Aorta (tissue), 5 donors: ENCODE measurements at places on chromosomes 4 and X. TPM values are rescaled to one million over a fixed set of nuclear protein-coding genes. Genes with fewer than 3 reads are reported as not detected.
A peak's percentile ranks its signal among the peaks of the same experiment; 100 is the strongest.

Gene S100G
- not detected for total RNA-seq

Gene SSX4
- total RNA-seq: not detected

Gene PNMA6F
- not detected for total RNA-seq

GRCh38 chr4:141845901-141846300 is 209.5 kb downstream of the IL15 start:
- H3K4me3 ChIP-seq: no peak overlapping the region
- no peaks in the 10 kb centered on the region for H3K27me3 ChIP-seq
- H3K4me1 ChIP-seq: no peaks in the 10 kb centered on the region
- no peak for DNase-seq

DNA sequence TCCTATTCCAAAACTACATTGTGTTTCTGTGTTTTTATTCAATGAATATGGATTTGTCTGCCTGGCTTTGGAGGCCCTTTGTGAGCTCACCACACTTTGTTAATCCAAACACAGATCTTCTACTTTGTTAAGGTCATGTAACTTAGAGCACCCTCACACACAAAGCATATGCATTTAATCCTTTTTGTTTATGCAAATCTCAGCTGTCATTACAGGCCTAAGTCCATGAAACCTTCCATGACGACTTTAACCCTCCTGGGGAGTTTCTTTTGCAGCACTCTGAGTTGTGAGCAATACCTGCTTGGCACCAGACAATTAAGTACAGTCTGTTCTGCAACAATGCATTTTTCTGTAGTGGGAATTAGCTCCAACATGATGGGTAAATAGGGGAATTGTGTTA is 14.9 kb downstream of the CCSER1 start:
- H3K27me3 ChIP-seq: no peaks in the 10 kb centered on the region
- no peaks in the 10 kb centered on the region for H3K4me1 ChIP-seq
- no peaks in the 10 kb centered on the region for H3K36me3 ChIP-seq
- H3K4me3 ChIP-seq: no peak overlapping the region
- H3K27ac ChIP-seq: no peak overlapping the region

DNA sequence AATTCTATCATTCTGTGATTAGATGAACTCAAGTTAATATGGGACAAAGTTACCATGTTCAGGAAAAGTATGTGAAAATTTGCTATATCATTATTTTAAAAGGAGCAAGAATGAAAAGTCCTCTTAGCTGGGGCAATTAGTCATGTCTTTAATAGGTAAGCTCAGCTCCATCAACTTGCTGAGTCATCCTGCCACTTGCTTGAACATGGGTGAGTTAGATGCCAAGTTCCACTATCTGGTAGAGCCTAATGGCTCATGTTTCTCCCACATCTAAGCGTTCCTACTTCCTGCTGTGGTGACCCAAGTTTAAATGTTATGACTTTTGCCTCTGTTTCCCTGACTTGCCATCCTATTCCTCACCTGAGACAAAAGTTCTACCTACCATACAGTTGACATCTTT is 276.8 kb downstream of the ZNF674 start:
- no peak for DNase-seq
- no peak overlapping the region for H3K27ac ChIP-seq
- no peaks in the 10 kb centered on the region for H3K36me3 ChIP-seq
- H3K4me3 ChIP-seq: no peak overlapping the region
- no peaks in the 10 kb centered on the region for H3K27me3 ChIP-seq

DNA sequence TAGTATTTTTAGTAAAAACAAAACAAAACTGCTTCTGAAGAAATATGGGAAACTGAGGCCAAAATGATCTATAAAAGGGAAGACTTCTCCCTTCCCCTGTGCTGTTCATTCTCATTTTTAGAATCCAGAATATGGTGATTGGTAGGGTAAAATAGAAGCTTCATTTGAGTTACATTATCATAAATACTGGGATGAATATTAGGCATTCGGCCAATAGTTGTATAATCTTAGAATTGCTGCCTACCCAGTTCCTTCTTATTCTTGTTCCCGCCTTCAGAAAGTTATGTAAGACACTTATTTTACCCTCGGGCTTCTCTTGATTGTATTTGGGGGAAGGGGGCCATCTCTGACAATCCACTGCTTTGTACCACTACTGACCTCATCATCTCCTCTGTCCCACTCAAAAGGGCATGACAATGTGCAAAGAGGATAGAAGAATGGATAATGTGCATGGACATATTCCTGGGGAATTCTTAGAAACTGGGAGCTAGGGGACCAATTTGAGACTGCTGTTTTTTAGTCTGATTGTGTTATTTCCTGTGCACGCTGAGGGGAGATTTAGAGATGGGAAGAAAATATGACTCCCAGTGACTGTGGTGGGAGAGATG is 588 bp downstream of the ART3 start:
- no peaks in the 10 kb centered on the region for H3K36me3 ChIP-seq
- no peaks in the 10 kb centered on the region for H3K27me3 ChIP-seq
- no peak for DNase-seq
- H3K4me1 ChIP-seq: no peaks in the 10 kb centered on the region
- H3K4me3 ChIP-seq: no peak overlapping the region
- H3K27ac ChIP-seq: no peak overlapping the region

GRCh38 chr4:188296331-188296730 is 157.1 kb downstream of the TRIML1 start:
- H3K27ac ChIP-seq: no peak overlapping the region
- no peaks in the 10 kb centered on the region for H3K27me3 ChIP-seq
- H3K36me3 ChIP-seq: no peaks in the 10 kb centered on the region

DNA sequence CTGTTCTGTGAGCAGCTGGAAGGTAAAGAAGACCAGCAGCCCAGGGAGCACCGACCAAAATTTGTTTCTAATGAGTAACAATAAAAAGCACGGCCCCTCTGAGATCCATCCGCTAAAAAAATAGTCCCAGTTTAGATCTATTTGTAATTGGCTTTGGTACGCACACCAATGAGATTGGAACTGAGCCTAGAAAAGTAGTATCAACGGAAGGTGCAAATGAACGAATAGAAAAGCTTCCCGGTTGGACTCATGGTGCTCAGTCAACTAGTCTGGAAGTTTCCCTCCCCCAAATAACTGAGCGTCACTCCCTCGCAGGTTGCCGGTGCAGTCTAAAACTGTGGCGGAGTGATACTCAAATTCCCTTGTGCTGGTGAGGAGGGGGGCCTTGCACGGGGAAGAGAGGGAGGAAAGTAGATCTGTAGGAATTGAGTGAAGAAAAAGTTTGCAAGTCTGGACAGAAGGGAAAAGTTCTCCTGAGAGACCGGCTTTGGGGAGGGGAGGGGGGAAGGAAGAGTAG is at the start of gene COL4A5:
COL4A5 (plus strand) TSS at position 413 of the 517 bp plus-strand sequence. CDS start 288 bp downstream, outside the sequence.
- H3K4me1 ChIP-seq: no peaks in the 10 kb centered on the region
- H3K27ac ChIP-seq: no peak within 1 kb of the TSS
- DNase-seq: peak; percentile 71
- no peaks in the 10 kb centered on the region for H3K27me3 ChIP-seq
- no peaks in the 10 kb centered on the region for H3K36me3 ChIP-seq
- H3K4me3 ChIP-seq: peak within 1 kb of the TSS; percentile 88

DNA sequence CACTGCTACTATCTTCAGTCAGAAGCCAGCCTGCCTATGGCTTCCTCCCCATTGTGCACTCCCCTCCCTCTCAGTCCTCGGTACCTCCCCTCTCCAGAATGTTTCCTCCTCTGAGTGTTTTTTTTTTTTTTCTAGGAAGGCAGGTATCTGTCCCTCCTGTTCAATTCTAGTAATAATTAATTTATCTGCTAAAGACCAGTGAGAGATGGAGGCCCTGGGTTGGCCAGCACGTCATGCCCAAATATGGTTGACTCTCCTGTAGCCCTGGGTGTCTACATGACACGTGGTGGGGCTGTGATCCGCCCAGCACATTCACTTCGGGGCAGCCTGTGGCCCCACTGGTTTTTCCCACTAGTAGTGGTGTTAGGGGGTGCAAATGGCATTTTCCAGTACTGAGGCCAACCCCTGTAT is 1.8 kb downstream of the FLNA start:
- H3K4me3 ChIP-seq: peak overlapping the region; percentile 56
- no peak overlapping the region for H3K27ac ChIP-seq
- no peaks in the 10 kb centered on the region for H3K4me1 ChIP-seq
- no peaks in the 10 kb centered on the region for H3K27me3 ChIP-seq
